Activated naive CD4-positive, alpha-beta T cell (primary cell): ENCODE measurements at places on chromosomes 3 and 15.

GRCh38 chr3:60399292-60399691 is 852.0 kb downstream of the FHIT start:
- DNase-seq, result no peak

- DNase-seq, result no peak
These were observed 31.7 kb upstream of the IP6K2 start for GRCh38 chr3:48748754-48749153.

DNA sequence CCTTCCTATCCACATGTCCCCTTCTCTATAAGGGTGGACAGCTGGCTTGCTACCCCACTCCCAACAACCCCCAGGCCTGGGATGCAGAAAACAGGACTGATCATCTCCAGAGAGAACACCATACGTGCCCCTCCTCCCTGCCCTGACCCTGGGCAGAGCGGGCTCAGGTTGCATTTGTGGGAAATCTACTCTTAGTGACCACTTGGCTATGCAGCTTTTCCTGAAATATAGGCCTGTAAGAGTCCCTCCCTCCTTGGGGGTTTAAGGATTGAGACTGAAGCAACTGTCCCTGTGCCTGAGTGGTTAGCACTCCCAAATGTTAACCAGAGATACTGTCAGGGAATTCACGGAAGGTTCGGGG is 11.7 kb downstream of the SH2D7 start:
- DNase-seq, result no peak

DNA sequence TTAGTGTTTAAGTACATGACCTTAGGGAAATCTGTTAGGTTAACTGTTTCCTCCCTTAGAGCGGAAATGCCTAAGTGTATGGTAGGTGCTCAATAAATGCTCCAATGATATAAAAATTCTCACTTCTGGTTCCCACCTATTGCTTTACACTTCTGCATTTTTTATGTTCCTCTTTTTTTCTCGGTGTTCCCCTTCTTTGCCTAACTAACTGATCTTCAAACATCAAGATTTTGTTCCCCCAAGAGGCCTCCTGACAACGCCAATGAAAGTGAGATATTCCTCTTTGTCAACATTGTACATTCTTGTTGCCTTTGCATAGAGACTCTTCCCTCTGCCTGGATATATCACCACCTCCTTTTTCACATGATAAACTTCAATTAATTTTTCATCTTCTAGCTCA is 17.4 kb downstream of the SLC35A5 start:
- DNase-seq, result no peak

DNA sequence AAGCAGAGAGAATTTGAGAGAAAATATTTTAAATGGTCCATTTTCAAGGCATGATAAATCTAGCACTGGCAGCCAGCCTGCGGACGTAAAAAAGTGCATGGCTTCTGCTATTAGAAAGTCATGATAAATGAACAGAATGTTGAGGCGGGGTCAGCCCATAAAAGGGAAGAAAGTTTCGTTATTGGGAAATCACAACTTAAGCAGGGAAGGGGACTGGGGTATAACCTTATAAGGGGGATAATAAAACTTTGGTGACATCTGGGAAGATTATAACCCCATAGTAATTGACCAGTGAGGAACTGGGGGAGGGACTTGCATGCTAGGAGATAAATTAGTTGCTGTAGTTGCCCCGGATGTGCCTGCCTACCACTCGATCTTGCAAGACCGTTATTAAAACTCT is 88.4 kb upstream of the PLSCR4 start:
- no peak for DNase-seq

GRCh38 chr3:2029559-2029958 is 69.1 kb upstream of the CNTN4 start:
- no peak for DNase-seq

- DNase-seq, result no peak
These were observed 106.9 kb downstream of the KLF13 start for GRCh38 chr15:31433574-31433973.

DNA sequence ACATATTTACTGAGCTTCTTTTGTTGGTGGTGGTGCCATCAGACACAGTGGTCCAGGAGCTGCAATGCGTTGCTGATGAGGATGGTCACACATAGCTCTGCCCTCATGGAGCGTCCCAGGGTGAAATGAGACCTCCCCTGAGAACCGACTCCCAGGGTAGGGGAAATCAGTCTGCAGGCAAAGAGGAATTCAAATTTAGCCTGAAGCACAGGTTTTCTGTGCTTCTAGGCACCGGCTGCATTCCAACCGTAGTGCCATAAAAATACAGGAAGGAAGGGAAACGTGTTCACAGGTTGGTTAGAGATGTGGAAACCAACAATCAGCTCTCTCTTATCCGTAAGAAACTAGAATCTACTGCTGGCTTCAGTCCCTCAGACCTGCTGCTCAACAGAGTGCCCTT is 19.2 kb downstream of the SMAD3 start:
- DNase-seq, result no peak

- DNase-seq, result no peak
These were observed 119.9 kb upstream of the FHIT start for GRCh38 chr3:61371123-61371522.

GRCh38 chr3:11764931-11765363 is 81.7 kb downstream of the TAMM41 start:
- DNase-seq, result no peak

DNA sequence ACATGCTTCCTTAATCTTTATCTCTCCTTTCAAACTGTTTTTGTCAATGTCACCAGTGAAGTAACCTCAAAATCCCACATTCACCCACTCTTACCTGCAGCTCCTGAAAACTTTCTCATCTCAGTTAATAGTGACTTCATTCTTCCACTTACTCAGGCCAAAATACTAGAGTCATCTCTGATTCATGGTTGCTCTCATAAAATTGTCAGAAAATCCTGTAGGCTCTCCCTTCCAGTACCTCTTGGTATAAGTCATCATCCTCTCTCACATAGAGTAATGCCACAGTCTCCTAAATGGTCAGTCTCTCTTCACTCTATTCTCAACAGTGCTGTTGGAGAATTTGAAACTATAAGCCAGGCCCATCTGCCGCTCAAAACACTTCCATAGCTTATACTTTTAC is 34.9 kb upstream of the POU1F1 start:
- DNase-seq, result no peak

- no peak for DNase-seq
These were observed at the start of gene PDE8A for GRCh38 chr15:84981711-84982300. PDE8A (plus strand) TSS chr15:84981856; CDS start chr15:84982163, 307 bp downstream.

GRCh38 chr15:68646696-68647095 is 67.9 kb downstream of the CORO2B start:
- no peak for DNase-seq

GRCh38 chr3:129199366-129199765 is 15.7 kb upstream of the CNBP start:
- DNase-seq, result no peak

DNA sequence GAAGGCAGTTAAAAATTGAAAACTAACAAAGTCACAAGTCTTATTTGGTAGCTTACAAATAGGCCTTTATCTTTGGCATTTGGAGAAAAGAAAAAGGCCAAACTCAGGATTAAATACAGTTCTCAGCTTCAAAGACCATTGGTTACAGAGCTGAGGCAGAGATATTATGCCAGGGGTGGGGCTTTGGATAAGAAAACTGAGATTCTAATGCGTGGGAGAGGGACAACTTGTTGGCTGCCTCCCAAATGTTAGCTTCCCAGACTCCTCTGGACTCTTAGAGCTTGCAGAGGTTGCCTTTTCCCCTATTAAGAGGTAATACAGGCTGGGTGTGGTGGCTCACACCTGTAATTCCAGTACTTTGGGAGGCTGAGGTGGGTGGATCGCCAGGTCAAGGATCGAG is 231.8 kb downstream of the SQOR start:
- DNase-seq, result no peak

DNA sequence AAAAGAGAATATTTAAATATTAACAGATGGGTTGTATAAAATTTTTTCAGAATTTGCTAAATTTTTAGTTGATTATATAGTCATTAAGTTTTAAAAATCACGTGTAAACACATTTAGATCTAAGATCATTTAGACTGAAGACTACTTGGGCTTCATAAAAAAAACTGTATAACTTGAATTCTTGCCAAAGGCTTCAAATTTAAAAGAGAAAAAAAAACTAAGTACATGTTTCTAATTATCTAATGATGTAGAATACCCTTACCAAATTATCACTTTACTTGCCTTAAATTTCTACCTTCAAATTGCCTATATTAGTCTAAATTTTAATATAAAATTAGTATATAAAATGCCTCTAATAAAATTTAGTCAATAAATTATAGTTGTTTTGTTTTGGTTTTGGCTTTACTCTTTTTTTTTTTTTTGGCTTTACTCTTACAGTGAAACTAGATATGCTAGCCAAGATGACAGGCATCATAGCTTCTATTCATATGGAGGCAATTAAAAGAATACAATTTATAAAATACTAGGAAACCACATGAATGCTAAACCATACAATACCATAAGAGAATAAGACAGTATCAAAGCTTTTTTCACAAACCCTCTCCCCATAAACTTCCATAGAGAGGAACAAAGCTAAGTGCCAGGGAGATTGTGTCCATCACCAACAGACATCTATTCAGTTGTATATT is 183.1 kb upstream of the KCNMB2 start:
- DNase-seq, result no peak

DNA sequence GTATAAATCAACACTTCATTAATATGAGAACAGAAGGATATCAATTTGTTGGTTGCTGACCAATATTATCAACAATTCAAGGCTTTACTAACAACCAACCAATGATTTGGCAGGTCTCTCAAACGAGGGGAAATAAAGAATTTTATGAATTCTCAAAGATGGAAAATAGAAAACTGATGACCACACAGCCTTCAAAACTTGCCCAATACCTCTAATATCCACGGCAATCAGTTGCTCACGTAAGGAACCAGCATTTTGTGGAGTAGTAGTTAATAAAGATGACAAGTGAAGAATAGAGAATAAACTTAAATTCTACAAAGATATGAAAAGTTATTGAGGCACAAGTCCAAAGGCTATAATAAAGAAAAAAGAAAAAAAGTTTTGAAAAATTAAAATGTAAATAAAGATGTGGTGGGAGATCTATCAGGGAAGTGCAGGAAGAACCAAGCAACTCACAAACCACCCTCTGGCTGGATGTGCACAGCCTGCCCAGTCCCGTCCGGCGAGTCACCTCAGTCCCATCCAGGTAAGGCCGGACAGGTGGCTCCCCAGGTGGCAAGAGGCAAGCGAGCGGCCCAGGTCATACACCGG is 808 bp downstream of the GK5 start:
- no peak for DNase-seq

DNA sequence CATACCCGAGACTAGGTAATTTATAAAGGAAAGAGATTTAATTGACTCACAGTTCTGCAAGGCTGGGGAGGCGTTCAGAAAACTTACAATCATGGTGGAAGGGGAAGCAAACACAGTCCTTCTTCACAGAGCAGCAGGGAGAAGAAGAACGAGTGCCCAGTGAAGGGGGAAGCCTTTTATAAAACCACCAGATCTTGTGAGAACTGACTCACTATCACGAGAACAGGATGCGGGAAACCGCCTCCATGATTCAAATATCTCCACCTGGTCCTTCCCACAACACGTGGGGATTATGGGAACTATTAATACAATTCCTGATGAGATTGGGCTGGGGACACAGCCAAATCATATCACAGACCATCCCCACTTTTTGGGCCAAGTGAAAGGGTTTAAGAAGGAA is 58.8 kb upstream of the CTXND1 start:
- DNase-seq, result no peak

- no peak for DNase-seq
These were observed 5.3 kb upstream of the ZNF445 start for GRCh38 chr3:44482721-44483120.

DNA sequence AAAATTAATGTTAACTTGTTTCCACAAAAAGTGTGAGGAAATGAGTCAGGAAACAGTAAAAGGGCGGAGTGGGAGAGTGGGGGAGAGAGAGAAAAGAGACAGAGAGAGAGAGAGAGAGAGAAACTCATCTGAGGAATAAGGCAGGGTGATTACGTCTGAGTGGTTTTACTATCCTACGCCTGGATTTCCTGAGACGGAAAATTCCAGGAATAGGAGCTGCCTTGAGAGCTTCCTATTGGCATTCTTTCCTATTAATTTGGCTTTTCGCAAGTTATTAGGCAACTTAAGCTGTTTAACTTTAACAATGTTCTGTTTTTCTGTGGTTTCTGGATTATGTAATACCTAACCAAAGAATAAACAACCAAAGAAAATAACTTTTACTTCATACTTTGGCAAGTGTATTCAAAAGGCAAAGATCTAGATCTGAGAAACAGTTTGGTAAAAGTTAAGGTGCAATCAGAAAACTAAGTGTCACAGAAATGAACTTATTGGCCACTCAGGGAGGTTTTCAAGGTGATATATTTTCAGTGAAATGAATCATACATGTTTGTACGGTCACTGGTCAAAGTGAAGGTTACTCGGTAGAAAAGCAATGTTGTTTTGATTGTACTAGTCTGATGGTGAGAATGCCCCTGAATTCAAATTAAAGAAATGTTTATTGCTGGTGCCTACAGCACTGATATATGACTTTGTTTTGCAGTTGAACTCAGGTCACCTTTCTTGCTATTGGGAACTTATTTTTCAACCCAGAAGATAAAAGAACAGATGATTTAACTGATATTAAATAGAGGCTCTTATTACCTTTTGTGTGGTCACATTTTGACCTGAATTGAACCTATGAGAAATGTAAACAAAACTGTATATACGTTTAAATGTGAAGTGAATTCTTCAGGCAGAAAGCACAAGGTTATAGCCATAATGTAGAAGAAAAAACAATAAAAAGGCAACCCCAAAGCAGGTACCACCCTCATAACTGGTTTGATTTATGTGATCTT is 39.9 kb upstream of the TNFSF10 start:
- DNase-seq, result no peak

GRCh38 chr15:40034186-40034946 is 4.6 kb downstream of the SRP14 start:
- no peak for DNase-seq

- no peak for DNase-seq
These were observed 139.7 kb downstream of the CD47 start for GRCh38 chr3:107951126-107951525.

DNA sequence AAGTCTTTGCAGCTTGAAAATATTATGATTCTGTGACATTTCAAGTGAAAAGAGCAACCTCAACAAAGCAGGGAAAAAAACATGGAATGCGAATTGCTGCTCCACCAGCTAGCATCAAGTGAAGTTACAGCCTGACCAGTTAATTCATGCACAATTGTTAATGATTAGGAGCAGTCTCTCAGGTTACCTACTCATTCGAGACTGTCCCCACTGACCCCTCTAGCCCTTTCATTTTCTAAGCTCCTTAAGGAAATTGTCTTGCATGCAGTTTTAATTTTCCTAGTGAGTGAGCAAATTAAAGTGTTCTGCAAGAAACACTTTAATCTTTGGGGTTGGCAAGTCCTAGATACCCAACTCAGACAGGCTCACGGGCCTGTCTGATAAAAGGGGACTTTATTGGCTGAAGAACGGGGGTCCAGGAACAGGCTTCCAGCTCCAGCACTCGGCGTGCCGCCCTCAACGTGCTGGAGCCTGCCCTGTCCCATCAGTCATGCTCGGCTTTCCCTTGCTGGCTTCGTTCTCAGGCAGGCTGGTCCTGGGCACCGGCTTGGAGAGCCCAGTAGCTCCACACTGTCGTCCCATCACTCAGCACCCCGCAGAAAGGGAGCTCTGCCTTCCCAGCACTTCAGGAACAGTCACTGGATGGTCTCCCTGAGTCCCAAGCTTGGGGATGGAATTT is 18.3 kb downstream of the PODXL2 start:
- no peak for DNase-seq
